Posterior vena cava (tissue), 2 donors: ENCODE measurements at places on chromosomes 4 and X.
A peak's percentile ranks its signal among the peaks of the same experiment; 100 is the strongest.

DNA sequence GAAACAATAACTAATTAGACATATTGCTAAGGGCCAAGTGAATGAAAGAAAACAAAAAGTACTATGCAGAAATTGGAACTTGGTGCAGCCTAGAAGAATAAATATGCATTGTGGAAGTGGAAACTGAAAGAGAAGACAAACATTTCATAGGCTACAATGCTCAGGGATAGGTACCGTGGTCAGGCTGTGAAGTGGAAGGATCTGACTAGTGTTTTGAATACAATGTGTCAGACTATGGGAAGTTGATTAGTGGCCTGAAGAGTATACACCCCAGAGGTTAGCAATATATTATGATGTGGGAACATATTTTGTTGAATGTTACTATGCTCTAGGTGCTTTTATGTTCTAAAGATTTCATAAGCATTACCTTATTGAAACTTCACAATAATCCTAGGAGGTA lies 36.8 kb downstream of the GPRIN3 start:
- DNase-seq, result no peak

DNA sequence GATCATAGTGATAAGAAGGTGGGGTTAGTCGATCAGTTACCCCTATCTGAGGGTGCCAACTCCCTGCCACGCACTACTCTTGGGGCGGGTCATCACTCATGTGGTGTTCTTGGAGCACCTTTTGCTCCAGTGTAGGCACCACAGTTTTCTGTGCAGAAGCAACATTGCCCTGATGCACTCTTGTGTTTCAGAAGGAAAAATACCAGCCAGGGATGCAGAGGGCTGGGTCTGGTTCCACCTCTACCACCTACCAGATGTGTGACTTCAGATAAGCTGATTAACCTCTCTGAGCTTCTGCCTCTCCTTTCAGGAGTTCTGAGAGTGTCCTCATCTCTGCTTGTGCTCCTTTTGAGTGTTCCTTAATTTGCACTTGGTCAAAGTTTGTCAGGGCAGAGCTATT lies 29.9 kb upstream of the PROM1 start:
- DNase-seq, result no peak

GRCh38 chrX:133666256-133666655 lies 251.0 kb upstream of the GPC4 start:
- DNase-seq, result no peak

DNA sequence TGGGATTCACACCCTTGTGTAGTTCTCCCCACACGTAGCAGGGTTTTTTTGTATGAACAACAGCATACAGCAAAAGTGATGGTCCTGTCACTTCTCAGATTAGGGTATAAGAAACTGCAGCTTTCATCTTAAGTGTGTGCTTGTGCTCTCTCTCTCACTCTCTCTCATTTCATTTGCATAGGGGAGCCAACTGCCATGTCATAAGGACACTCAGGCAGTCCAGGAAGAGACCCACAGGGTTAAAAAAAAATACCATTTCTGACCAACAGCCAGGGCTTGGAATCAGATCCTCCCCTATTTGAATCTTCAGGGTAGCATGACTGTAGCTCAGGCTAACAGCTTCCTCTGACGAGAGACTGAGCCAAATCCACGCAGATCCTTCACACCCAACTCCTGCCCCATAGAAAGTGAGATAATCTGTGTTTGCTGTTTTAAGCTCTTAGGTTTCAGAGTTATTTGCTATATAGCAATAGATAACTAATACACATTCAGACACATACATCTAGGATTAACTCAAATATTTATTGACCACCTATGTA lies 331.2 kb downstream of the PAPSS1 start:
- no peak for DNase-seq

GRCh38 chr4:170736710-170737109 lies 647.0 kb upstream of the AADAT start:
- DNase-seq, result no peak

DNA sequence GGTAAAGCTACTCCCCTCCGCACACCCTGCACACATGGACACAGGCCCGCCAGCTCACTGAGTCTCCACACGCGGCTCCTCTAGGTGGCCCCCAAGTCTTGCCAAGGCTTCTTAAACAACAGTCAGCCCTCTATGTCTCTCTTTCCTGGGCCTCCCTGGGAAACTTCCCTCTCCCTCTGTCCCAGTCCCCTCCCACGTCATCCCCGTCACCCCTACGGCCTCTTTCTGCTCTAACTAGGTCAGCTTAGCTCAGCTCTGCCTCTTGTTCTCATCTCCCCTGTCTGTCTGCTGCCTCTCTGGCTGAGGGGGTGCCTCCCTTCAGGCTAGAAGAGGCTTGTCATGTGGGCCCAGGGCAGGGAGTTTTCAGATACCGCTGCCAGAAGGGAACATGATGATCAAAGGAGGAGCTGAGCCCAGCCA lies 38.8 kb downstream of the SEPTIN6 start:
- peak; percentile 80 for DNase-seq

- DNase-seq, result no peak
Measured at GRCh38 chrX:133574716-133575115, 159.4 kb upstream of the GPC4 start.

DNA sequence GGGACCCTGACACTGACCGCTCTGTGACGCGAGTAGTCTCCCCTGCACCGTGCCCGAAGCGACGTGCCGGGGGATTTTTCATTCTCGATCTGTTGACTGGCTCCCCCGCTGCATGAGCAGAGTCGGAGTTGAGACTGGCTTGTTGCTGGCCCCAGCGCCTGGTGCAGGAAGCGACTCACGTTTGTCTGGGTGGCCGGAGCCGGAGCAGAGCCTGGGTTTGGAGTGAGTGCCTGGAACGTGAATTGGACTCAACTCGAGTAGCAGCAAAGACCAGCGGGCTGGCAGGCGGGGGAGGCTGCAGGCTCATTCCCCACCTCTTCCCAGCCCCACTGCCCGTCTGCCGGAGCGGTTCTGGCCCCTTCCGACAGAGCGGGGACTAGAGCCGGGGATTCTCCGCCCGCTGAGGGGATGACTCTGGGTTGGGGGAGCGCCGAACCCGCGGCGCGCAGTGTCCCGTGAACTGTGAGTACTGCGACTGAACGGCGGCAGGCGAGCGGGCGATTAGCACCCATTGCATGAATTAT lies 554 bp downstream of the PCDH7 start:
- DNase-seq, result no peak

- DNase-seq, result no peak
Measured at GRCh38 chr4:100079264-100079663, 111.0 kb downstream of the DDIT4L start.

DNA sequence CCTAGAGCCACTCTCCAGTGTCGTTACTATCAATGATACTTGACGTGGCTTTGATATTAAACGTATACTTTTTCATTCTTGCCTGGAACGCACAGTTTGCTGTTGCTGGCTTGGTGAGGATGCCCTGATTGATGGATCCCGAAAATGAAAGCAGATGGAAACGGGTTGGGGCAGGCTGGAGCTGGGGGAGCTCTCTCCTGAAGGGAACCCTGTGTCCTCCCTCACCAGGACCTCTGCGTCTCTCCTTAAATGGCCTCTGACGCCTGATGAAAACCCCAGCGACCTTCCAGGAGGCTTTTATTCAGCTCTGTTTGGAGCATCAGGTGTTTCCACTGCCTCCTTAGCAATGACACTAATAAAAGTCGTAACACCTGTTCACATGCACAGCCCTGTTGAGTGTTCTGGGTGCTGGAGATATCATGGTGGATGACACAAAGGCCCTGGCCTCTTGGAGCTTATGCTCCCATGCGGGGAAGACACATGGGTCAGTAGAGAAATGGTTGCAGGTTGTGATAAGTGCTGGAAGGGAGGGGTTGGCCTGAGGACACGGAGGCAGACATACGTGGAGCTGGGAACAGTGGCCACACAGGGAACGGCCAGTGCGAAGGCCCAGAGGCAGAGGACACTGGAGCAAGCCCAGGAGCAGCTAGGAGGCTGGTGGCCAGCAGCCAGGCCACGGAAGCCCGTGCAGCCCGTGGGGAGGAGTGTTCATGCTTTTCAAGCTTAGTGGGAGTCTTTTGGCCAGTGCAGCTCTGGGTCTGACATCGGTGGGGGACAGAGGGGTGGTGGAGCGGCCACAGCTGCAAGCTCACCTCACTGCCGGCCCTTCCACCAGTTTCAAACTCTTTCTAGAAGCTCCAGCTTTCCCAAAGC lies 7.5 kb downstream of the MSANTD1 start:
- DNase-seq, result peak; percentile 60

DNA sequence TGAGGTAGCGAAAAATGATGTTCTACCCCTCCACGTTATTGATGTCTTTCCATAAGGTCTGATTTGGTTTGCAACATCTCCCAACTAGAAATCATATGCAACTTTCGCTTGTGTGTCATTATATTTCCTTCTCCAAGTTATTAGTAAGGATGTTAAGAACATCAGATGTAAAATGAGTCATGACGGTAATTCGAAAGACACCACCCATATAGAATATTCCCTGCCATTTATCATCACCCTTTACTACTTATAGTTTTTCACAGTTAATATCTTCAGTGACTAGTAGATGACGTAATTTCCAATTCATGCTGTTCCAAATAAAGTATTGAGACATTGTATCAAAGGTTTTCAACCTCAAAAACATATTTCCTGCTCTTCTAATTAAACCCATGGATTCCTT lies 146.7 kb upstream of the MAP3K15 start:
- no peak for DNase-seq

DNA sequence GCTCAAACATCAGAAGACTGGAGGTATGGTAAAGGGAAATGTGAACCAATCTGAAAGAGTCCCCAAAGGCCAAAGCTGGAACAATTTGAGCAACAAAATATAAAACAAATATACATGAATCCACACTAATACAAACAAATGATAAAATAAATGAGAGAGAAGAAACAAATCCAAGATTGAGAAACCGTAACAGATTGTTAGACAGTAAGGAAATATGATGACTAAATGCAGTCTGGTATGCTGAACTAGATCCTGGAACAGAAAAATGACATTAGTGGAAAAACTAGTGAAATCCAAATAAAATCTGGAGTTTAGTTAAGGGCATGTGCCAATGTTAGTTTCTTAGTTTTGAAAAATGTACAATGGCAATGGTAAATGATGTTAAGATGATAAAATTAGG lies 15.9 kb downstream of the PPA2 start:
- DNase-seq, result no peak

DNA sequence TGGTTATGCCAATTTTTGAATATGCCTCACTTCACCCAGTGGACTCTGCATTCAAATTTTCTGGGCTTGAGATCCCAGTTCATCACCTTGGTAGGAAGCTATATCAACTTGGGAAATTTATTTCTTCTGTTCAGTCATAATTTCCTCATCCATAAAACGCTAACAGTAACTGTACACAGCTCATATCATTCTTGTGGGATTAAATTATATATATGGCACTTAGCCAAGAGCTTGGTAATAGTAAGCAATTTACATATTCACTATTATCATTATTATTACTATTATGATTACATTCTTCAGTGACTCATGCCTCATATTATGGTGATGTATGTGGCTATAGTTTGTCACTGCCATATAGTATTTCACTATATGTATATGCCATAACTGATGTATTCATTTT lies 177.6 kb downstream of the CPE start:
- DNase-seq, result no peak

DNA sequence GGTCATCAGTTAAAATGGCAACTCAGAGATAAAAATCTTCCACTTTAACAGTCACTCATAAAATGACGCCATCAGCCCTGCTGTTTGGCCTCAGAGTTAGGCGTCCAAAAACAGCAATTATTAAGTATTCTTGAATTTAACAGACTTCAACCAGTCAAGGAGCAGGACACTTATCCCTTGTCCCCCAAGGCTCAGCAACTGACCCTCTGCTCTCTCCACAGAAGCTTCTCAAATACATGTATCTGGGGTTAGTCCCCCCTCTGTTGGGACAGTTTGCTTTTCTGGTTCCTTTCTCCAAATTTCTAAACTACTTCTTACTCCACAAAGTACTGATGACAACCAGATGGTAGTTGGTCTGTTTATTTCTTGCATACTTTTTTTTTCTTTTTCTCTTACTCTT lies 54.4 kb downstream of the SOD3 start:
- no peak for DNase-seq

GRCh38 chrX:75365243-75365975 lies 91.5 kb downstream of the UPRT start:
- no peak for DNase-seq

DNA sequence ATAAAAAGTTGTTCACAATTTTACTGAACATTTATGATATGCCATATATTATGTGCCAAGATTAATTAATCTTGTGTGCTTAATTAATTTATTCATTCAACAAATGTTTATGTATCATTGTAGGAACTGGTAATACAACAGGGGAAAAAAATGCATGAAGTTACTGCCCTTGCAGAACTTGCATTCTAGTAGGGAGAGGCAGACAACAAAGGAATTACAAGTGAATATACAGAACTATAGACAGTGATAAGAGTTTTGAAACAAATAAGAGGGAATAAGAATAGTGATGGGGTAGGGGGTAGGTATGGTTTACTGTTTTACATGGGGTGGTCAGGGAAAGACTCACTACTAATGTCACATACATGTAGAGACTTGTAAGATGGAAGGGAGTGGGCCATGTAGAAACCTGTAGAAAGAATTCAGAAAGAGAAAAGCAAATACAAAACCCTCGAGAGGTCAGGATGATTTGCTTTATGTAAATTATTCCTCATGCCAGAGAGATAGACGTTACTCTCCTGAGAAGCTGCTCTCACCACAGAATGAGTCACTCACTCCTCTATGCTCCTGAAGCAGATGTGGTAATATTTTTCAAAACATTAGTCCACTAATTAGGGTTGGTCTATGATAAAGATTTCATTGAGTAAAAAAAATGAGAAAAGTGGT lies 855.0 kb upstream of the GRID2 start:
- no peak for DNase-seq

DNA sequence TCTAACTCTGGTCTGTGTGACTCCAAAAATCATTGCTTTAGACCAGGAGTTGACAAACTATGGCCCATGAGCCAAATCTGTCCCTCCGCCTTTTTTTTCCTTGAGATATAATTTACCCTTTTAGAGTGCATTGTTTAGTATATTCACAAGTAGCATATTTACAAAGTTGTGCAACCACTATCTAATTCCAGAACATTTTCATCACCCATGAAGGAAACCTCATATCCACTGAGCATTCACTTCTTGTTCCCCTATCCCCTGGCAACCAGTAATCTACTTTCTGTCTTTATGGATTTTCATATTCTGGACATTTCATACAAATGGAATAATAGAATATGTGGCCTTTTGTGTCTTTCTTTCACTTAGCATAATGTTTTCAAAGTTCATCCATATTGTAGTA lies 67.4 kb upstream of the CITED1 start:
- no peak for DNase-seq

- DNase-seq, result no peak
Measured at GRCh38 chr4:52586069-52586468, 73.0 kb downstream of the USP46 start.
